ENCODE measurements at places on chromosomes 2 and 18.

DNA sequence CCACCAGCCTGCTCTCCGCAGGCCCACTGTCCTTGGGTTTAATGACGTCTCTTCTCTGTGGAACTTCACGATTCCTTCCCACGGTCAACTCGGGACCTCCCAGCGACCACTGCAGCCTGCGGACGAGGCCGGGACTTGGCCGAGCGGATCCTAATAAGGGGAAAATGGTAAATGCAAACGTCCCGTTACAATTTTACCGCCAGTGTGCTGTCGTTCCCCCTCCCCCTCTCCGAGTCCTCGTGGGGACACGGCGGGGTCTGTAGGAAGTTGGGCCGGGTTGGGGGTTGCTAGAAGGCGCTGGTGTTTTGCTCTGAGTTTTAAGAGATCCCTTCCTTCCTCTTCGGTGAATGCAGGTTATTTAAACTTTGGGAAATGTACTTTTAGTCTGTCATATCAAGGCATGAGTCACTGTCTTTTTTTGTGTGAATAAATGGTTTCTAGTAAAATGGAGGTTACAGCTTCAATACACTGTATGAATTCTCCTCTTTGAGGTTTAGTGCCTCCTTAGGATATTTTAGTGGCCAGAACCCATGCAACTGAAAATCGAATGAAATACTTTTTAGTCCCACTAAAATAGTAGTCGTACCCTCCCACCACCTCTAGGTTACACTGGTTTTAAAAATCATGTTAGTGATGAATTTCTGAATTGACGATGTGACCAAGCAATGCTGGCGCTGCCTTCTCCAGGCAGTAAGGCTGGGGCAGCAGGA, 2.3 kb downstream of the HOXD11 start:
- peaks cover 13% of the 10 kb centered on the region for H3K4me1 ChIP-seq
- no peak overlapping the region for H3K27ac ChIP-seq
- peaks cover 97% of the 10 kb centered on the region for H3K27me3 ChIP-seq
- H3K36me3 ChIP-seq, result no peaks in the 10 kb centered on the region

DNA sequence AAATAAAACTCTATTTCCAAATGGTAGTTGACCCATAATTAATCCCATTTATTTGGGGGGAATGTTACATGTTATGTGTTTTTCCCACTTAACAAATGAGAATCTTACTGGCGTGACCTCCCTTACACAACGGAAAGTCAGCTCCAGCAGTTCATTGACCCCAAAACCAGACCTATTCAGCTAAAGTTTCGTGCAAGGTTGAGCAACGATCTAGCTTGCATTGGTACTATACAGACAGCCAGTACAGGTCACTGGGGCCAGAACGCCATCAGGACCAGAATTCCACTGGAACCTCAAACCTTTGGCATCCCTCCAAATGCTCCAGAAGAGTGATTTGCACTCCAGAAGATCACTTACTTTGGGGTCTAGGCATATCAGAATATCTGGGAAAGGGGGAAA, 6.8 kb upstream of the CTAGE1 start:
- no peak for DNase-seq
- no peaks in the 10 kb centered on the region for H3K27me3 ChIP-seq
- no peak overlapping the region for H3K4me3 ChIP-seq
- H3K27ac ChIP-seq, result no peak overlapping the region

GRCh38 chr2:240249423-240250149, 109.1 kb upstream of the OTOS start:
- DNase-seq, result no peak
- H3K4me3 ChIP-seq, result no peak overlapping the region
- H3K36me3 ChIP-seq, result no peaks in the 10 kb centered on the region
- peak overlapping the region; percentile 95 for H3K27ac ChIP-seq
- H3K4me1 ChIP-seq, result peaks cover 51% of the 10 kb centered on the region
- H3K27me3 ChIP-seq, result no peaks in the 10 kb centered on the region

DNA sequence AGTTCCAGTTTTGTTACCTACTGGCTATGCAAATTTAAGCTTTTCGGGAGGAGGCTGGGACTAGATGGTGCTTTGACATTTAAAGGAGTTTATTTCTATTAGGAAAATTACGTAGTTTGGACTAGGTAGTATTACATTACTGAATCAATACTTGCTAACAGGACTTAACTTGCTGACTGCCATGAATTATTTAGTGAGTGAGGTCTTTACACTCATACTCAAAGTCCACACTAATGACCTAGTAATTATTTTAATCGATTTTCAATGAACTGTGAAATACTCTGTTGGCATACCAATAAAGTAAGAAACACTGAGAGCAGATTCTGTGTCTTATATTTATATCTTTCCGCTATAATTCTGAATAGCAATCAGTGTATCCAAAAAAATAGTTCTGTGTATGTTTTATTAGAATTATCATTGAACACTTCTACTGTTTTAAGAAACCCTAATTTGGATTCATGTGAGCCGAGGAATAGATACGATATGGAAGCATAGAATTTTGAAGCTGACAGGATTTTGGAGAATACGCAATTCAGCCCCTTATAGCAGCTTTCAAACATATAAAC, 55.0 kb downstream of the CHST9 start:
- H3K4me1 ChIP-seq, result no peaks in the 10 kb centered on the region
- H3K27ac ChIP-seq, result no peak overlapping the region
- H3K4me3 ChIP-seq, result no peak overlapping the region
- no peak for DNase-seq
- no peaks in the 10 kb centered on the region for H3K27me3 ChIP-seq

- no peaks in the 10 kb centered on the region for H3K4me1 ChIP-seq
- H3K27ac ChIP-seq, result no peak overlapping the region
- H3K27me3 ChIP-seq, result no peaks in the 10 kb centered on the region
- H3K36me3 ChIP-seq, result no peaks in the 10 kb centered on the region
- DNase-seq, result no peak
- no peak overlapping the region for H3K4me3 ChIP-seq
These were observed 29.6 kb downstream of the DOK1 start for GRCh38 chr2:74584088-74584645.

GRCh38 chr2:176457481-176457880, 188.2 kb downstream of the MTX2 start:
- H3K36me3 ChIP-seq, result no peaks in the 10 kb centered on the region
- no peaks in the 10 kb centered on the region for H3K4me1 ChIP-seq
- no peaks in the 10 kb centered on the region for H3K27me3 ChIP-seq
- DNase-seq, result no peak
- no peak overlapping the region for H3K27ac ChIP-seq
- H3K4me3 ChIP-seq, result no peak overlapping the region

GRCh38 chr2:33354981-33355380, 121.5 kb upstream of the RASGRP3 start:
- H3K36me3 ChIP-seq, result no peaks in the 10 kb centered on the region
- H3K4me3 ChIP-seq, result no peak overlapping the region
- no peaks in the 10 kb centered on the region for H3K27me3 ChIP-seq

DNA sequence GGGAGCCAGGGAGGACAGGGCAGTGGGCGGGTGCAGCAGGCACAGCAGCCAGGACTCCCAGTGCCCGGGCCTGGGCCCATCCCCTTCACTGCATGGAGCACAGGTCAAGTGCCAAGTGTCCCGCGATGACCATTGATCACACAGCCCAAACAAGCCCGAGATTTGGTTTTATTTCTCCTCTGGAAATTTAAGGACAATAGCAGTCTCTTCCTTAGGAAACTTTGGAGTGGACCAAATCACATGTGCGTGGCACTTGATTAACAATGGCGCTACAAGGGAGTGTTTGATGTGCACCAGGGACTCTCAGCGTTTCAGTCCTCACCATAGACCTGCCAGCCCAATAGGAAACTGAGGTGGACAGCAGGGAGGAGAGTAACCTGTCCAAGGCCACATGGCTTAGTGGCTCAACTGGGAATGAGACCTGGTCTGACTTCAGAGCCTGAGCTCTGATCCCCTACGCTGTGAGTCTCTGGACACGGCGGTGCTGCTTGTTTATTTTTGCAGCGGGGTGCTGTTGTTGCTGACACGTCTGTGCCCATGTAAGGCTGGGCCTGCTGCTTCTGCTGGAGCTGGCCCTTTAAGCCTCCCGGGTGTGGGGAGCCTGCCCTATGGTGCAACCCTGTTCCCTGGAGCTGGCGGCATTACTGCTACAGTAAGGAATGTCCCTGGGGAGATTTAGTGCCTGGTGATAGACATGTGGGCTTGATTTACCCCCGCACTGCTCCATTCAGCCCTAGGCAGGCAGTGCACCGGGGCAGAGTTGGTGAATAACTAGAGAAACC, 194.2 kb downstream of the INHBB start:
- no peak overlapping the region for H3K27ac ChIP-seq
- H3K4me1 ChIP-seq, result peaks cover 12% of the 10 kb centered on the region
- H3K36me3 ChIP-seq, result no peaks in the 10 kb centered on the region
- DNase-seq, result no peak
- H3K27me3 ChIP-seq, result no peaks in the 10 kb centered on the region

GRCh38 chr2:121345887-121346286, 60.9 kb upstream of the TFCP2L1 start:
- no peak overlapping the region for H3K4me3 ChIP-seq
- H3K27ac ChIP-seq, result no peak overlapping the region
- no peaks in the 10 kb centered on the region for H3K27me3 ChIP-seq
- H3K4me1 ChIP-seq, result no peaks in the 10 kb centered on the region

DNA sequence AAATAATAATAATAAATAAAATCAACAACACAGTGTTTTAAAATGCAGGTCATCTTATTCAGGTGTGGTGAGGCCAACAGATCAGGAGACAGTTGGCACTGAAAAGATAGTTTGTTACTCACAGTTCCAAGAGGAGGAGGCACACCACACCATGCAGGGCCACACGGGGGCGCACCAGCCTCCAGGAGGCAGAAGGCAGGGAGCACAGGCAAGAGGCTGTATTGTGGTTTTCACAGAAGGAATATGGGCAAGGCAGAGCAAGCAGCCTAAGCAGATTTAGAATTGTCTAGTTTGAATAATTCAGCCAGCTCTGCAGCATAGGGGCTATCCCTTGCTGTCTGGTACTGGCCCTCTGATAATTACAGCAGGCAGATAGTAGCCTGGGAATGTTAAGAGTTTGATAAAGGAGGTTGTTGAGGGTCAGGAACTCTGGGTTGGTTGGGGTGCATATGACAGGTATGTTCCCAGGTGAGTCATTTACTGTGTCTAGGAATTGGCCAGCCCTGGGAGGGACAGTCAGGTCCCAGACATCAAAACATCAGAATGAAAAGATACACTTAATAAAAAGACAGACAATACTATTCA, 31.3 kb downstream of the KIAA2012 start:
- DNase-seq, result no peak
- H3K27me3 ChIP-seq, result no peaks in the 10 kb centered on the region
- no peaks in the 10 kb centered on the region for H3K36me3 ChIP-seq
- no peak overlapping the region for H3K27ac ChIP-seq
- no peak overlapping the region for H3K4me3 ChIP-seq

- H3K36me3 ChIP-seq, result no peaks in the 10 kb centered on the region
- H3K4me1 ChIP-seq, result no peaks in the 10 kb centered on the region
- no peak for DNase-seq
- no peaks in the 10 kb centered on the region for H3K27me3 ChIP-seq
- H3K4me3 ChIP-seq, result no peak overlapping the region
These were observed 69.1 kb downstream of the PDK1 start for GRCh38 chr2:172624996-172625395.

GRCh38 chr2:195594248-195594647, 62.8 kb upstream of the SLC39A10 start:
- no peak for DNase-seq
- no peaks in the 10 kb centered on the region for H3K4me1 ChIP-seq
- no peak overlapping the region for H3K4me3 ChIP-seq
- H3K27ac ChIP-seq, result no peak overlapping the region
- H3K36me3 ChIP-seq, result no peaks in the 10 kb centered on the region

DNA sequence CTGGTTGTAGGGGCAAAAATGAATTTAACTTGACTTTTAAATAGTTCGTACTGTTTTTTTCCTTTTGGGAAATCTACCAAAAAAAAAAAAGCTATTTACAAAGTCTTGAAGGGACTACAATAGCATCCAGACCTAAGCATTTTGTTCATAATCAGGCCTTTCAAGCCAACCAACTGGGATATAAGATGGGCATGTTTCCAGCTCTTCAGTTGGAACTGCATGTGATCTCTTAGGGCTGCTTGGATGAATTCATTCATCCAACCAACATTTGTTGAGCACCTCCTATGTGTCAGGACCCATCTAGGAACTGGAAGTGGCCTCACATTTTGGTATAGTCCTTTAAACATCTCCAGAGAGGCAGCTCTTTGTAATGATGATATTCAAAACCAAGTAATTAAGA, 98.6 kb downstream of the AAK1 start:
- DNase-seq, result no peak
- H3K4me3 ChIP-seq, result no peak overlapping the region
- H3K27ac ChIP-seq, result no peak overlapping the region
- H3K27me3 ChIP-seq, result no peaks in the 10 kb centered on the region
- peaks cover 27% of the 10 kb centered on the region for H3K36me3 ChIP-seq
